ENCODE measurements at places on chromosomes 11 and 22.

- DNase-seq, result no peak
These were observed 102.8 kb downstream of the EXT2 start for GRCh38 chr11:44198146-44198724.

DNA sequence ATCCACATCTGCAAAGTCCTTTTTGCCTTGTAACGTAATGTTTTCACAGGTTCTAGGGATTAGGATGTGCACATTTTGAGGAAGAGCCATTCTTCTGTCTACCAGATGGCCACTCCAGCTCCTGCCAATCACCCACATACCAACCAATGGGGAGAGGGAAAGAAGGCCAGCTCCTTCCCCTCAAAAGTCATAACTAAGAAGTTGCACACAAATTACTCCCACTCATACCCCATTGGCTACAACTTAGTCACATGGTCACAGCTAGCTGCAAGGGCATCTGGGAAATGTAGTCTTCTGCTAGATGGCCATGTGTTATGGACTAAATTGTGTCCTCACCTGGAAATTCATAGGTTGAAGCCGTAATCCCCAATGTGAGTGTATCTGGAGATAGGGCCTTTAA lies 15.4 kb upstream of the MYOD1 start:
- no peak for DNase-seq

GRCh38 chr11:60932605-60933356 lies 8.5 kb downstream of the TMEM132A start:
- DNase-seq, result peak; percentile 40

DNA sequence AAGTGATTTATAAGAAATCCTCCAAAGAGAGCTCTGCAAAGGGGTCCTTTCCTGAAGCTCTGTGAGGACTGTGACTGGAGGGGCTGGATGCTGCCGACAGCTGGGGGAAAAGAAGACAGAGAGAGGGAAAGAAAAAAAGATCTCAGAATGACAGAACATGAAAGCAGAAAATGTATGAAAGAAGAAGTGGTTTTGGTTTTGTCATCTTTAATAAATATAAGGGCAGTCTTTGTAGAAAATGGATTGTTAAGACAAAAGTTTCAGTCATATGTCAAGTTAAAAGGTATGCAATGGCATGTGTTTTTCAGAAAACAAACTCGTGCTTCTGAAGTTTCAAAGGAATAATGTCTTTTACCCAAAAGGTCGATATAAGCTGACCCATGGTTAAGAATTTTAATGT lies 105.5 kb downstream of the CCDC83 start:
- DNase-seq, result no peak

DNA sequence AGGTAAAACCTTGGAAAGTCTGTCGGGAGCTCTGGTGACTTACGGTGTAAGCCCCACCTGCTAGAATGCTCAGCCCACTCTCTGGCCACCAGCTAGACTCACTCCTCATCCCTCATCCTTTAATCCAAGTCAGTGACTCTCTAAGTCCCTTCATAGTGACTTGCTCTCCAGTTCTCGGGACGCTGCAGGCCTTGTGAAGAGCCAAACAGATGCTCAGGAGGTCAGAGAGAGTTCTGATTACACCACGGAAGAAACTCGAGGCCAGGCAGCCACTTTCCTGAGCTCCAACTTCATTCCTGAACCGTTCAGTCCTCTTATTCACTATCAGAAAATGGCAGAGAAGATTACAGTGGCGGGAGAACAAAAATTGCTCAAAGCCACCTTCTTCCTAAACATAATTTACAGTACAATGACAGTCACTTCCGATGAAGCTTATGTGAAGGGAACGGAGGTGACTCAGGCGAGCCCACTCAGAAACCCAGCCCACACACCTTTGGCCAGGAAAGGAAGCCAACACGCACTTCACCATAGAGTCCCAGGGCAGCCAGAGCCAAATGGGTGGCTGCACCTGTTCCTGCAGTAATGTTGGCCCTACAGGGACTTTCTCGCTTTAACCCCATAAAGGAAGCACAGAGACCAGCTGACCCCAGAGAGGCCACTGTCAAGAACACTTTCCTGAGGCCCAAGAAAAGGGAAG lies 100.4 kb downstream of the GALNT18 start:
- DNase-seq, result no peak

GRCh38 chr11:79990141-79990540 lies 549.3 kb upstream of the TENM4 start:
- DNase-seq, result no peak

DNA sequence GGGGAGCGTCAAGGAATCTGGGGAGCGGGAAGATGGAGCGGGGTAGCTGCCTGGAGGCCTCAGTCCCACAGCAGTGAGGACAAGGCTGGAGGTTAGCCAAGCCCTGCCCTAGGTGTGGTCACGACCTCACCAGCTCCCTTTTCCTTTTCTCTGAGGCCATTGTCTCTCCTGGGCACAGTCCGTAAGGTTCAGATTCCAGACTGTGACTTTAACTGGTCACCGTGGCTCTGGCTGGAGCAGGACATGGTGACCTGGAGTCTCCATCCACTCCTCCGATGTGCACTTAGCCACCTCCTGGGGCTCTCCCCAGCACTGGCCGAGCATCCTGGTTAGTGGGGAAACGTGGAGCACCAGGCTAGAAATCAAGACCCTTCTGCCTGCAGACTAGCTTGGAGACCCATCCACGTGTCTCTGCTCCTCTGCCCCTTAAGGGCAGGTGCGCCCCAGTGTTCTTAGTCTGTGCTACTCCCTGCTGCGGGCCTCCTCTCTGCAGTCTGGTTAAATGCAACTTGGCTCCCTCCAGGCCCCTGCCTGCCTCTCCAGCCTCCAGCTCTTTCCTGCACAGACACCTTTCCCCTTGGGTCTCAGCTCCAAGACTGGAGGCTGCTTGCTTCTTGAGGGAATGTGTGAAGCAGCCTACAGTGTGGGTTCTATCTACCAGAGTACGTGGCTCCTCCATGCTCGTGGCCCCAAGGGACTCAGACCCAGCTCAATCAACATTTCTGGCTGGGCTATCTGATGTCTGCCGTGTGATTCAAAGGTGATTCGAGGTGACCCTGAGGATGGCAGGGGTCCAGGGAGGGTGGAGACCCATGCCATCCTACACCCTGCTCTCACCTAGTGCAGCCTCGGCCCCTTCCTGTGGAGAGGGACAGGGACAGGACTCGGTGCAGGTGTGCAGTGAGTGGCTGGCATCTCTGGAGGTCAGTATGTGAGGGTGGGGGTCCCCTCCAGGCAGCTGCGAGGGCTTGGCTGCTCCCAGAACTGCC lies 5.2 kb downstream of the SLC25A1 start:
- DNase-seq, result no peak

- DNase-seq, result no peak
These were observed 24.2 kb downstream of the PPFIBP2 start for GRCh38 chr11:7538031-7538430.

- no peak for DNase-seq
These were observed 2326.6 kb upstream of the RAG2 start for GRCh38 chr11:38924644-38925043.

Measured in SK-N-SH (cell line).